ENCODE measurements at places on chromosomes 3 and 15.

DNA sequence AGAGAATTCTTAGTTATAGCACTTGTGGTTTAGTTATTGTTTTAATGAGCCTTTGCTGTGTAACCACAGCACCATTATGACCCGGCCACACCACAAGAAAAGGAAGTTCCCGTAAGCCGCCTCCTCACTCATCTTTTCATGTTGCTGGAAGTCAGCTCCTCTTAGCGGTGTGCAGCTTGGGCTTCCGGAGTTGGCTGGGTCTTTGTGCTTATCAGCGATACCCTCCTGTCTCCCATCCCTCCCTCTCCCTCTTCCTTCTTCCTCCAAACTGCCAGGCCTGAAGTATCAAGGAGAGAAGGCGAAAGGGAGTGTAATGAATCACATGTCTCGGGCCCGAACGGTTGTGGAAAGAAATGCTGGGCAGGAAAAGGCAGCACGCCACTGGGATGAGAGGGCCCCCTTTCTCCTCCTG, 353.5 kb downstream of the MCTP2 start:
- H3K27ac ChIP-seq, result no peak overlapping the region
- peaks cover 76% of the 10 kb centered on the region for H3K27me3 ChIP-seq
- peak overlapping the region; percentile 65 for H3K4me3 ChIP-seq
- peak; percentile 88 for DNase-seq
- H3K4me1 ChIP-seq, result peaks cover 31% of the 10 kb centered on the region

GRCh38 chr3:11522398-11522715, 121.4 kb downstream of the VGLL4 start:
- H3K4me3 ChIP-seq, result no peak overlapping the region
- peaks cover 5% of the 10 kb centered on the region for H3K36me3 ChIP-seq
- no peak for DNase-seq
- peaks cover 2% of the 10 kb centered on the region for H3K4me1 ChIP-seq

GRCh38 chr3:6799264-6799915, 61.5 kb upstream of the GRM7 start:
- H3K4me1 ChIP-seq, result no peaks in the 10 kb centered on the region
- peak; percentile 62 for DNase-seq
- H3K27me3 ChIP-seq, result no peaks in the 10 kb centered on the region
- no peak overlapping the region for H3K27ac ChIP-seq

GRCh38 chr15:45719490-45719889, 84.7 kb downstream of the SQOR start:
- H3K27ac ChIP-seq, result no peak overlapping the region
- no peak overlapping the region for H3K4me3 ChIP-seq
- no peaks in the 10 kb centered on the region for H3K36me3 ChIP-seq
- H3K4me1 ChIP-seq, result no peaks in the 10 kb centered on the region
- H3K27me3 ChIP-seq, result peaks cover 6% of the 10 kb centered on the region
- DNase-seq, result no peak

DNA sequence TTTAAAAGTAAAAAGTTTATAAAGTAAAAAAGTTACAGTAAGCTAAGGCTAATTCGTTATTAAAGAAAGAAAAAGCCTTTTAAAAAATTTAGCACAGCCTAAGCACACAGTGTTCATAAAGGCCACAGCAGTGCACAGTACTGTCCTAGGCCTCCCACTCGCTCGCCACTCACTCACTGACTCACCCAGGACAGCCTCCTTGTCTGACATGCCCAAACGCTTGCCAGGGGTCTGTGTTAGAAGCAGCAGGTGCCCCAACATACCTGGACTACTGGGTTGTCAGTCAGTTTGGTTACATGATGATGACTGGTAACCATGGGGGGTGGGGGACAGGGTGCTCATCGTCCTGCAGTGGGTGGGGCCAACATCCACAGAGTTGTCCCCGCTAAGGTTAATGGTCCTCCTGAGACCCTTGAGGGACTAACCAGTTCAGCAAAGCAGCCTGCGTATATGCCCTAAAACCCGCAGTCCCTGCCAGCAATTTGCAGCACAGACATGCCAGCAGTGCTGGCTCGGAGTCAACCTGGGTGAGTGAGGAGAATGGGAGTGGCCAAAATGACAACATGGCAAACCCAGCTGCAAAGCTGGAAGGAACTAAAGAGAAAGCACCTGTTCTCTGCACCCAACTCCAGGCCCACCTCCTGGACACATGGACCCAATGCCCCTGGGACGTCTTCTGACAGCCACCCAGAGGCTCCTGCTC, 49.2 kb downstream of the CYFIP1 start:
- no peaks in the 10 kb centered on the region for H3K4me1 ChIP-seq
- no peak for DNase-seq
- H3K27ac ChIP-seq, result no peak overlapping the region
- H3K4me3 ChIP-seq, result no peak overlapping the region

- H3K4me3 ChIP-seq, result no peak overlapping the region
- no peaks in the 10 kb centered on the region for H3K4me1 ChIP-seq
- no peak overlapping the region for H3K27ac ChIP-seq
- DNase-seq, result no peak
- no peaks in the 10 kb centered on the region for H3K36me3 ChIP-seq
Measured at GRCh38 chr3:121574449-121574848, 6.7 kb downstream of the ARGFX start.

GRCh38 chr3:128556384-128556783, 63.4 kb upstream of the GATA2 start:
- peaks cover 54% of the 10 kb centered on the region for H3K27me3 ChIP-seq
- no peaks in the 10 kb centered on the region for H3K36me3 ChIP-seq
- no peak for DNase-seq

- no peak overlapping the region for H3K4me3 ChIP-seq
- H3K36me3 ChIP-seq, result no peaks in the 10 kb centered on the region
- H3K27me3 ChIP-seq, result peaks cover 8% of the 10 kb centered on the region
- H3K27ac ChIP-seq, result no peak overlapping the region
- DNase-seq, result no peak
Measured at GRCh38 chr3:150309557-150309956, 98.5 kb upstream of the TSC22D2 start.
